ENCODE measurements at places on chromosomes 5 and 9.

DNA sequence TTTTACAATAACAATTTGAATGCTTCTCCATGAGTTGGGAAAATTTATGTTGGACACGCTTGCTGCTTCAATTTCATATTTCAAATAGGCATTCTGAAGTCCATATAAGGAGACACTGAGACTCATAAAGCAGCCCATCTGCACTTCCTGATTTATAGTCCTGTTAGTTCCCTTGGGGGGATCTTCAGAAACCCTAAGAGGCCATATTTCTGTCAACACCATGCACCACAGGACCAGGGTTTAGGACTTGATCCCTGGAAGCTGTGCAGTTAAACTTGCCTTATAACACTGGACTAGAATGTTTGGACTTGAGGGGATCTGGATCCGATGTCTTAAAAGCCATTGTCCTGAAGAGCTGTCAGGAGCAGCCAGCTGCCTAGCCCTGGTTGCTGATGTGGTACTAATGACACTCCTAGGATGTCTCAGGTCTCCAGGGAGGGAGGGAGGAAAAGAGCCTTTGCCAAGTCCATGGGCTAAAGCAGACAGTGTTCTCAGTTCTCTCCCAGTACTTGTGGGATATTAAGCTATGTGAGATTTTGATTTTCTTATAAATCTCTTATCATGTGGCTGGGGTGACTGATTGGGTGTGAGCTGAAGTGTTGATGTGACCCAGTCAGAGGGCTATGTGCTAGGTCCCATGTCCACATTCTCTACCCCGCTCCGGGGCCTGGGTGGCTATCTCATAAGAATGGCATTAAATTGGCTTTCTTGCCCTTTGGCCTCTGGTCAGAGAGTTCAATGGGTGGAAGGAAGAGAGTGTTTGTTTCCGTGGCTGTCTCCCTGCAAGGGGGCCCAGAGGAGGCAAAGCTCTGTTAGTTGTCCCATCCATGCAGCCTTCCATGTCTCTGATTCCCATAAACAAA, 399.8 kb downstream of the OSTF1 start:
- no peak for DNase-seq

DNA sequence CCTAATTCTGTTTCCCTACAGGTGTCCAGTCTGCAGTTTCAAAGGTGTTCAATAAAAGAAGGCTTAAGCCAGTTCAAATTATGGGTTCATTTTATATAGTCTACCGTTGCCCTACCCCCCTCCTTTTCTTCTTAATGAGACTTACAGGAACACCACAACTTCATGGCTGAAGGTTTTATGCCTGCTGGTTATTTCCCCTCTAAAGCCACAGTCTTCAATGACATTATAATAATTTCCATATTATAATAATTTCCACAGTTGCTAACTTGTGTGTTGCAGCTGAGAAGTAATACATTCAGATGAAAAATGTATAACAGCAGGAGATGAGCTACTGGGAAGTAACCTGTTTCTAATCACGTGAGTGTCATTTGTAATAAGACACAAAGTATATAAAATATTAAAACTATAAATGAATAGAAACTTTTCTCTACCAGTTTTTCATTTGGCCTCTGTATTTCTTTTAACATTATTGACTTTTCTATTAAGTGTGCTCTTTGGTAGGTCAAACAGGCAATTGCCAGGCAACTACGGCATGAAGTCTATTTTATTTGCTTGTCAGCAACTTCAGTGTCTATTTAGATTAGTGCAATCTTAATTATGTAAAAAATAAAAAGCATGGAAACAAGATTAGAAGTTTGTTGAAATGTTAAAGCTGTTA, 120.5 kb upstream of the HMHB1 start:
- DNase-seq, result no peak

- no peak for DNase-seq
These were observed 23.8 kb downstream of the PLAC8L1 start for GRCh38 chr5:146081556-146081955.

DNA sequence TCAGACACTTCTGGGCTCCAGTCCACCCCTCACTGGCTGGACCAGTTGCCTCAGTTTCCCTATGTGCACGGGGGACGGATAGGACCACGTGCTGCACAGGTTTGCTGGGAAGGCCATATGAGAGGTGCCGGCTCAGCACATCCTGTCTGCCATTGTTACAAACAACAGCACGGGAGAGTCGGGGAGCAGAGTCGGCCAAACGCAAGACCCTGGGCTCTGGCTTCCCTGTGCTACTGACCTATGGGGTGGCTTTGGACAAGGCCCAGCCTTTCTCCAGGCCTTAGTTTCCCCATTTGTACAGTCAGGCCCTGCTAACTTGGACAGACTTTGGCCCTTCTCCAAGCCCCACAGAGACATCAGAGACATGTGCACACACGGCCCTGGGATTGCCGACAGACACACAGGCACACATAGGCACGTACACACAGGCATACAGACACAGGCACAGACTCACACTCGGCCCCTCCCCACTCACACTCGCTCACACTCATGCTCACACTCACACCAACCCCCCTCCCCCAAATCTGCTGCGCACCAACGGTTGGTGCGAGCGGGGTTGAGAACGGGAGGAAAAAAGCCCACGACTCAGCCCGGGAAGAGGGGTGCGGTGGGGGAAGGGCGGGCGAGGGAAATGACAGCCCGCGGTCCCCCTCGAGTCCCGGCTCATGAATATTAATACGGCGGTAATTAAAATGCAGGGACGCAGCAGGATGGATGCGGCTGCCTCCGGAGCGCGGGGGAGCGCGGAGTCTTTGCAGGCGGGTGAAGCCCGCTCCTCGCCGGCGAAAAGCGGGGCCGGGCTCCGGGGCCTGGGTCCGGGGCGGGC, 133.0 kb downstream of the C9orf50 start:
- no peak for DNase-seq

- DNase-seq, result no peak
These were observed 288.0 kb downstream of the TRIM32 start for GRCh38 chr9:116975126-116975525.

DNA sequence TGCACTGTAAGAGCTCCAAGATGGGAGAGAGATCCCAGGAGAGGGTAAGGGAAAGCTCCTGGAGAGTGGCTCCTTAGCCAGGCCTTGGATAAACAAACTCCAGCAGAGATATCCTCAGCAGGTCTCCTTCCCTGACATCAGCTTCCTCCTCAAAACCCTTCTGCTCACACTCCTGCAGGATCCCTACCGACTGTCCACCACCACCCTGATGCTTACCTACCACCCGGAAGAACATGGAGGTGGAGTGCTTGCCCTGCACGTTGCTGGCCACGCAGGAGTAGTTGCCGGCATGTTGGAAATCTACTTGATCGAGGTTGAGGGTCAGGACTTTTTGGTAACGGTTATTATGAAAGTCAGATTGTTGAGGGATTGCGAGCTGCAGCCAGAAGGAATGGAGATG, 9.3 kb downstream of the CSF1R start:
- no peak for DNase-seq

DNA sequence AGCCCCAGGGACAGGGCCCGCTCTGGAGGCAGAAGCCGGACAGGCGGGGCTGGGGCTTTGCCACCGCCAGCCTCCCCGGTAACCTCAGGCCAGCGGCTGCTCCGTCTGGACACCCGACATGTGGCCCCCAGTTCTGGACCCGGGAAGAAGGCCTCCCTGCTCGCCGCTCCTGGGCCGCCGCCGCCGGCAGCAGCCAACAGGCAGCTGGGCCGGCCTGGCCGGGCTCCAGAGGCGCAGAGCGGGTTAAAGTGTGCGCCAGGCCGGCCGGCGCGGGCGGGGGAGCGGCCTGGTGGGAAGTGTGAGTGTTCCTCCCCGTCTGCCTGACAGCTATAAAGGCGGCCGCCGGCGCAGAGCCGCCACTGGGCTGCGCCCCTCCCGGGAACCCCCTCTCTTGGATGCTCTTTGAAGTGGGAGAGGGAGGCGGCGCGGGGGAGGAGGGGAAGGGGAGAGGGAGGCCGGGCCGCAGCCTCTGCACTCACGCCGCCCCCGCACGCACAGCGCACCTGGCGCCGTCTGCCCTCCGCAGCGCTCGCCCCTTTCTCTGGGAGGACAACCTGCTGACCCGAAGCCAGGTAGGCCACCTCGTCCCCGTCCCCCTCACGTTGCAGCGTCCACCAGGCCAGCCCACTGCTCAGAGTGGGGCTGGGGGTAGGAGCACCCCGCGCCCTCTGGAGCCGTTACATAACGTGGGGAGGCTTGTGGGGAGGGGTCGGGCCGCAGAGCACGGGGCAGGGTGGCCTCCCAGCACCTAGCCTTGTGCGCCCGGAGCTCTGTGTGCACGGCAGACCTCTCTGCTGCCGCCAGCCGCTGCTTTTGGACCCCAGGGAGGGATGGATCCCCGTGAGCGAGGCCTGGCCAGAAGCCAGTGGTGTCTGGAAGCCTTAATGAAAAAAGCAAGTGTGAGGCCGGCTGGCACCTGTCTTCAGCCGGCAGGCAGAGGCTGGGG, at the start of gene ADAMTSL2:
Gene ADAMTSL2, plus strand, starts transcription at position 359 of the 946 bp plus-strand sequence. CDS start 2,009 bp downstream, outside the sequence.
- peak; percentile 31 for DNase-seq

DNA sequence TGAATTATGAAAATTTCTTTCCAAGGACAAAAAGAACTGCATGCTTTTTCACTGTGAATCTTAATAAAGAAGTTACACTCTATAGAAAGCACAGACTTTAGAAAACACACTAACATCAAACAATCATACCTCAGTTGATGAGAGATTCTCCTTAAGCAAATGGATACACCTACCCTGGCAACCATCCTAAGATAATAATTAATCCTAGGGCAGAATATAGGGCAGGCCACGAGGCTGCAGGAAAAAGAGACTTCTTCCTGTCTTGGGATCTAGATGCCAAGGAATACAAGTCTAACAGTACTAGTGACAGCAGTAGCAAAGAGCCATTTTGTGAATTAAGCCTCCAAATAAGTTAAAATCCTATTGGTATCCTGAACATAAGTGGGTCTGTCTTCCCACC, 395.4 kb downstream of the EFNA5 start:
- DNase-seq, result no peak

- DNase-seq, result no peak
These were observed 25.1 kb downstream of the PARP8 start for GRCh38 chr5:50691399-50692016.

- DNase-seq, result peak; percentile 11
These were observed at the start of gene KLF4 for GRCh38 chr9:107489687-107490605. KLF4 (minus strand) TSS chr9:107489769; CDS start chr9:107489172, 597 bp downstream.

GRCh38 chr5:114419067-114419388, 57.2 kb downstream of the KCNN2 start:
- DNase-seq, result no peak

DNA sequence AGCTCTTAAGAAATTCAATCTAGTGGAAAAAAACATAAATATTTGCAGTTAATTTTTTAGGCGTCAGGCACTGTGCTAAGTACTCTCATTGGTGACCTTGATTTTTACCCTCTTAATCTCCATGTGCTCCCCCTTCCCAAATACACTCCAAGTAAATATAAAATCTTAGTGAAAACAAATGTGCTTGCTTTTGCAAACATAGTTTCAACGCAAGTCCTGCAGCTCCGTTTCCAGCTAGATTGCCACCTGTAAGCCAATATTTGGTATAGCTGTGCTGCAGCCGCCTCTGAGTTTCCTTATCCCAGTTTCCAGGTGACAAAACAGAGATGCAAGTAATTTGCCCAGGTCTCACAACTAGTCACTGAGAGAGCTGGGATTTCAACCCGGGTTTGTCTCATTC, 1.9 kb upstream of the MTMR12 start:
- no peak for DNase-seq

GRCh38 chr9:134267881-134268724, 58.2 kb upstream of the RXRA start:
- DNase-seq, result no peak

GRCh38 chr5:93401634-93402213, 179.3 kb downstream of the NR2F1-AS1 start:
- no peak for DNase-seq

GRCh38 chr5:178489271-178489976, 100.8 kb downstream of the COL23A1 start:
- no peak for DNase-seq

DNA sequence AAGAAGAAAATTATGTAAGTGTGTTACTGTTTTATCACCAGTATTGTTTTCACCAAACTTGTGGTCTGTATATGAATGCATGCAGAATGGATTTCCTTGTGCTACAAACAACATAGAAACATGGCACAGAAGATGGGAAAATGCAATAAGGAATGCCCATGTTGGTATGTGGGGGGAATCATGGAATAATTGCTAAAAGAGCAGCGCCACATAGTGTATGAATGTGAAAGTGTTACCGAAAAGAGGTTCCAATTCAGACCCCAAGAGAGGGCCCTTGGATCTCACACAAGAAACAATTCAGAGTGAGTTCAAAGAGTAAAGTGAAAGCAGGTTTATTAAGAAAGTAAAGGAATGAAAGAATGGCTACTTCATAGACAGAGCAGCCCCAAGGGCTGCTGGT, 26.4 kb upstream of the TYRP1 start:
- no peak for DNase-seq

- no peak for DNase-seq
These were observed 187.3 kb downstream of the SNX18 start for GRCh38 chr5:54704825-54705224.

DNA sequence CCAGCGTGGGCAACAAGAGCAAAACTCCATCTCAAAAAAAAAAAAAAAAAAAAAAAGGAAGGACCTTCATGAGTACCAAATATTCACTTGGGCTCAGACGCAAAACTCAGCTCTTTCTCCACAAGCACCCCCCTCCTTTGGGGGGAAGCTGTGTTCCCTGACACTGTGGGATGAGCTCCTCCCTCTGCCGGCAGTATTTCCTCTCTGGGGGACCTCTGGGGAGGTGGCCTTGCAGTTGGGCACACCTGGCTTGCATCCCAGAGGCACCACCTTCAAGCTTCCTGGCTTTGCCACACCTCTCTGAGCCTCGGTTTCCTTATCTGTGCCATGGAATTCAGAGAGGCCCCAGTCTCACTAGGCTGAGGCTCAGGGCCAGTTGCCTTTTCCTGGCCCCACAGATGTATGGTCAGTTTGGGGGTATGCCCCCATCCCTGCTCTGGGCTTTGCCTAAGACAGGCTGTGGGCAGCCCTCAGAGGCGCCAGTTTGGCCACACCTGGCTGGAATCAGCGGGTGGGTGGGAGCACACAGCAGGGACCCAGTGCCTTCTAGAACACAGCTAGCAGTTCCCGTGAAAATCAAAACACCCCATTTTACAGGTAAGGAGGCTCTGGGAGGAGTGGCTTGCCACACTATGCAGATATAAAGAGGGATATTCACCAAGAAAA, 157.5 kb upstream of the IER5L start:
- DNase-seq, result no peak

GRCh38 chr9:3457175-3457574, 68.6 kb downstream of the RFX3 start:
- DNase-seq, result no peak

GRCh38 chr5:39106322-39106721, 32.1 kb upstream of the RICTOR start:
- DNase-seq, result no peak

GRCh38 chr9:68429631-68430030, 73.2 kb downstream of the PGM5 start:
- no peak for DNase-seq

DNA sequence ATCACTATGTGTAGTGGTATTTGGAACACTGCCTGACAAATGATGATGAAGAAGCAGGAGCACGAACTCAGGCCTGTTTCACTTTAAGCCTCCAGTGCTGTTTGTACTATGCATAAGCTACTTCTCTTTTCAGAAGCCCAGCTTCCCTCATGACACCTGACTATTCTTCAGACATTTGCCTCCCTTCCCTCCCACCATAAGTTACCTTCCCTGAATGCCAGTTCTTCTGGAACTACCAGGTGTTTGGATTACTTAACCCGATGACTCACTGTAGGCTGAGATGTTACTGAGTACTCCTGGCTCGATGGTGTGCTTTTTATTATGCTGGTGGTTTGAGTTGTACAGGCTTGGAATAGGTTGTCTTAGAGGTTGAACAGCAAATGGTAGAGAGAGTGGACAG, 180.0 kb downstream of the SPATA31D1 start:
- no peak for DNase-seq
